ENCODE measurements at places on chromosomes 3 and 15.

GRCh38 chr3:188404701-188405100 is 250.7 kb downstream of the LPP start:
- no peak for DNase-seq
- H3K27ac ChIP-seq, result no peak overlapping the region
- H3K4me3 ChIP-seq, result no peak overlapping the region
- H3K27me3 ChIP-seq, result no peaks in the 10 kb centered on the region

GRCh38 chr3:197847866-197848401 is 56.9 kb downstream of the LRCH3 start:
- H3K27me3 ChIP-seq, result no peaks in the 10 kb centered on the region
- peak overlapping the region; percentile 98 for H3K27ac ChIP-seq
- H3K4me1 ChIP-seq, result peaks cover 12% of the 10 kb centered on the region

DNA sequence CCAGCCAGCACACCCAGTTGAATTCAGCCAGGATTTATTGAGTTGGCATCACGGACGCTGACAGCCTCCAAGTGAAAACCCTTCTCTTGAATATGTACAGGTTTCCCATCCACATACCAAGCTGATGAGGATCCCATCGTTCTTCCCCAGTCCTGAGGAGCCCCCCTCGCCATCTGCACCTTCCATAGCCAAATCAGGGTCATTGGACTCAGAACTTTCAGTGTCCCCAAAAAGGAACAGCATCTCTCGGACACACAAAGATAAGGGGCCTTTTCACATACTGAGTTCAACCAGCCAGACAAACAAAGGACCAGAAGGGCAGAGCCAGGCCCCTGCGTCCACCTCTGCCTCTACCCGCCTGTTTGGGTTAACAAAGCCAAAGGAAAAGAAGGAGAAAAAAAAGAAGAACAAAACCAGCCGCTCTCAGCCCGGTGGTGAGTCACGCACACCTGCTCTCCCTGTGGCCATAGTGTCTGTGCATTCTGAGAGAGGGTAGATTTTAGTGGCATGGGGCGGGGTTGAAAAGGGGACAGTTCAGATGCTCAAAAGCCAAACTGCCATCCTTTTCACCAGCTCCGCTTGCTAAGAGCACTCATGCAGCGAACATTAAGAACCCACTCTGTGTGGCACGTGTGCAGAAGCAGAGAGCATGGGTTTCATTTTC is 51.2 kb downstream of the KLHL25 start:
- H3K4me3 ChIP-seq, result no peak overlapping the region
- no peaks in the 10 kb centered on the region for H3K4me1 ChIP-seq
- no peaks in the 10 kb centered on the region for H3K27me3 ChIP-seq
- H3K36me3 ChIP-seq, result peaks cover 28% of the 10 kb centered on the region
- no peak overlapping the region for H3K27ac ChIP-seq

DNA sequence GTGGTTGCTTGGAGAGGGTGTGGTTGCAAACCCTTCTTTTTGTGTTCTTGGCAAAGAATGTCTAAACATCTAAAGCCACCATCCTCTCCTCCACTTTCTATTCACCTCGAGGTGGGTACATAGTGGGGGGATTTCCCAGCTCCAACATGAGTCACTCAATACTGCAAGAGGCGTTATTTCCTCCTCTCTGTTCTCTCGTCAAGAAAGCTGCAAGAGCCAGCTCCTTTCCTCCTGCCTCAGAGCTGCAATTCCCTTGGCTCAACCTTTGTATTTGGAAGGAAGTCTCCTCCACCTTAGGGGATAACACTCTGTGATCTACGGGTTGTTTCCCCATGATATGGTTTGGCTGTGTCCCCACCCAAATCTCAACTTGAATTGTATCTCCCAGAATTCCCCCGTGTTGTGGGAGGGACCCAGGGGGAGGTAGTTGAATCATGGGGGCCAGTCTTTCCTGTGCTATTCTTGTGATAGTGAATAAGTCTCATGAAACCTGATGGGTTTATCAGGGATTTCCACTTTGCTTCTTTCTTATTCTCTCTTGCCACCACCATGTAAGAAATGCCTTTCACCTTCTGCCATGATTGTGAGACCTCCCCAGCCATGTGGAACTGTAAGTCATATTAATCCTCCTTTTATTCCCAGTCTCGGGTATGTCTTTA is 138.4 kb downstream of the PLCL2 start:
- H3K4me3 ChIP-seq, result no peak overlapping the region
- no peaks in the 10 kb centered on the region for H3K27me3 ChIP-seq
- peak; percentile 6 for DNase-seq
- peak overlapping the region; percentile 94 for H3K27ac ChIP-seq
- H3K4me1 ChIP-seq, result peaks cover 18% of the 10 kb centered on the region

GRCh38 chr3:187738071-187738330 is 7.3 kb downstream of the BCL6 start:
- no peak for DNase-seq
- H3K27me3 ChIP-seq, result no peaks in the 10 kb centered on the region
- peaks cover 2% of the 10 kb centered on the region for H3K36me3 ChIP-seq
- peak overlapping the region; percentile 57 for H3K27ac ChIP-seq

DNA sequence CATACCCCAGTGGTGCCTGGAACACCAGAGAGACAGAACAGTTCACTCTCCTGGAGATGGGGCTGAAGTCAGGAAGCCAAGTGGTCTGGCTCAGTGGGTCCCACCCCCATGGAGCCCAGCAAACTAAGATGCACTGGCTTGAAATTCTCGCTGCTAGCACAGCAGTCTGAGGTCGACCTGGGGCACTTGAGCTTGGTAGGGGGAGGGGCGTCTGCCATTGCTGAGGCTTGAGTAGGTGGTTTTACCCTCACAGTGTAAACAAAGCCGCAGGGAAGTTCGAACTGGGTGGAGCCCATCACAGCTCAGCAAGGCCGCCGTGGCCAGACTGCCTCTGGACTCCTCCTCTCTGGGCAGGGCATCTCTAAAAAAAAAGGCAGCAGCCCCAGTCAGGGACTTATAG is 272.0 kb downstream of the KLF13 start:
- no peaks in the 10 kb centered on the region for H3K36me3 ChIP-seq
- H3K27me3 ChIP-seq, result peaks cover 6% of the 10 kb centered on the region
- no peak overlapping the region for H3K4me3 ChIP-seq
- H3K4me1 ChIP-seq, result no peaks in the 10 kb centered on the region

DNA sequence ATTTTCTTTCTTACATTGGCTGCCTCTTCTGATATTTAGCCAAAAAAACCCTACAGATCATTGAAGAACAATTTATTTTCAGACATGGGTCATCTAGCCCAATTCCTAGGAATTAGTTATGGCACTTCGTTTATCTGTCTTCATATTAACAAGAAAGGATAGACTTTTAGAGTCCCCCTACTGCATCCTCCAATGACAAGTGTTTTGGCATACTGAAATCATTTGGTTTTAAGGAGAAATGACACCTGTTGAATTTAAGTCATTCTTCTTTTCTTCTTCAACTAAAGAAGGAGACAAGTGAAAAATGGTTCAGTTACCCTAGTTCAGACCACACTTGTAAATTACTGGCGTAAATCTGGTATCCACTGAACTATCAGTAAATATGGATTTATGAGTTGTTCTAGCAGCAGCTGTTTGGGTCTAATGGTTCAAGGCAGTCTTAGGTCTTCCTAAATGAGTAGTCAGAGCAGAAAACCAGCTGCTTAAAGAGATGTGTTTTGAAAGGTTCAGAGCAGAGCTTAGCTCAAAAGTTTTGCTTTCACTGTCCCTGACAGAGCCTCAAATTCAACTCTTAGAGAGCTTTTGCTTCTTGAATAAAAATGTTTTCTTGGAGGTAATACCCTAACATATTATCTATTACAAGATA is 5.6 kb downstream of the VGLL3 start:
- no peaks in the 10 kb centered on the region for H3K4me1 ChIP-seq
- no peak overlapping the region for H3K4me3 ChIP-seq
- no peak overlapping the region for H3K27ac ChIP-seq
- peaks cover 5% of the 10 kb centered on the region for H3K27me3 ChIP-seq

- H3K36me3 ChIP-seq, result no peaks in the 10 kb centered on the region
- no peak overlapping the region for H3K27ac ChIP-seq
- H3K4me3 ChIP-seq, result no peak overlapping the region
Measured at GRCh38 chr3:184764191-184764590, 47.8 kb upstream of the VPS8 start.

DNA sequence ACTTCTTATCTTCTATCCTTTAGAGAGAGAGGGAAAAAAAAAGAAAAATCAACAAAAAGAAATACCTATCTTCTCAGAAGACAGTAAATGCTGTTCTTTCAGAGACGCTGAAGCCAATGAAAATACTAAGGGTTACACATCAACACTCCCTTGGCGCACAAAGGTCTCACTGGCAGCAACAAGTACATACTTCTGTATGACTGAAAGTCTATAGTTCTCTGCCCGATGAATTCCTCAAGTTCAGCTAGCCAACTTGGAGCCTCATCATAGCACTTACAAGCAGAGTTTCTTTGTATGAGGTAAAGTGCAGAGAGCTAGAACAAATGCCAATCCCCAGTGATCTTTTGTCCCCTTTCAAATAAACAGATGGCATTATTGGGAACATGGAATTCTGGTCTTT is 62.7 kb downstream of the CPNE4 start:
- no peak overlapping the region for H3K27ac ChIP-seq
- H3K4me3 ChIP-seq, result no peak overlapping the region
- no peaks in the 10 kb centered on the region for H3K36me3 ChIP-seq
- H3K4me1 ChIP-seq, result no peaks in the 10 kb centered on the region

- DNase-seq, result no peak
- no peaks in the 10 kb centered on the region for H3K27me3 ChIP-seq
- peaks cover 40% of the 10 kb centered on the region for H3K4me1 ChIP-seq
- H3K4me3 ChIP-seq, result no peak overlapping the region
Measured at GRCh38 chr3:23654571-23654970, 151.2 kb upstream of the UBE2E1 start.

- peaks cover 14% of the 10 kb centered on the region for H3K27me3 ChIP-seq
- H3K4me3 ChIP-seq, result no peak overlapping the region
- no peaks in the 10 kb centered on the region for H3K4me1 ChIP-seq
- DNase-seq, result no peak
- H3K27ac ChIP-seq, result no peak overlapping the region
Measured at GRCh38 chr15:38176155-38176554, 76.5 kb upstream of the SPRED1 start.

GRCh38 chr3:186965141-186965879 is 35.0 kb downstream of the ST6GAL1 start:
- H3K36me3 ChIP-seq, result peaks cover 22% of the 10 kb centered on the region
- DNase-seq, result no peak
- no peak overlapping the region for H3K4me3 ChIP-seq
- peaks cover 32% of the 10 kb centered on the region for H3K4me1 ChIP-seq
- no peaks in the 10 kb centered on the region for H3K27me3 ChIP-seq

- H3K4me3 ChIP-seq, result no peak overlapping the region
- H3K27ac ChIP-seq, result no peak overlapping the region
- no peaks in the 10 kb centered on the region for H3K4me1 ChIP-seq
Measured at GRCh38 chr3:189914799-189915198, 205.9 kb downstream of the P3H2 start.

DNA sequence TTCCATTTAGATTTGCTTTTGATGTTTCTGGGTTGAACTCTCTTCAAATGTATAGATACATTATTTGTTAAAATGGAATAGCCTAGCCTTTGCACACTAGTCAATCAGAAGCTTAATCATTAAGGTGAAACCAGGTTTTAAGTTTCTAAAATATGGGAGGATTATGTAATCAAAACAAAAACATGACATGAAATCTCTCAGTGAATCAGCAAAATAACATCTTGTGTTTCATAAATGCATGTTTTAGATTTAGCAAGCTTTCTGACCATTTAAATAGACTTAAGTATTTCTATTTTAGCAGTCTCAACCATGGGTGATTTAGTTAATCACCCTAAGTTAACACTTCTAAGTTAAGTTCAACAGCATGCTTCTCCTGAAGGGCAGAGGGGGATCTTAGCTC is 11.3 kb downstream of the GTF2E1 start:
- H3K4me1 ChIP-seq, result peaks cover 26% of the 10 kb centered on the region
- no peak overlapping the region for H3K4me3 ChIP-seq
- no peaks in the 10 kb centered on the region for H3K27me3 ChIP-seq
- H3K27ac ChIP-seq, result peak overlapping the region; percentile 9
- no peak for DNase-seq

- H3K4me1 ChIP-seq, result peaks cover 9% of the 10 kb centered on the region
- H3K27ac ChIP-seq, result peak overlapping the region; percentile 80
- no peak for DNase-seq
- no peaks in the 10 kb centered on the region for H3K36me3 ChIP-seq
- H3K4me3 ChIP-seq, result peak overlapping the region; percentile 59
- peaks cover 2% of the 10 kb centered on the region for H3K27me3 ChIP-seq
Measured at GRCh38 chr3:87949189-87949878, 109.5 kb downstream of the CGGBP1 start.

GRCh38 chr3:127536830-127537812 is 53.4 kb downstream of the TPRA1 start:
- no peaks in the 10 kb centered on the region for H3K36me3 ChIP-seq
- no peak overlapping the region for H3K4me3 ChIP-seq
- no peak overlapping the region for H3K27ac ChIP-seq
- no peak for DNase-seq
- peaks cover 25% of the 10 kb centered on the region for H3K27me3 ChIP-seq

DNA sequence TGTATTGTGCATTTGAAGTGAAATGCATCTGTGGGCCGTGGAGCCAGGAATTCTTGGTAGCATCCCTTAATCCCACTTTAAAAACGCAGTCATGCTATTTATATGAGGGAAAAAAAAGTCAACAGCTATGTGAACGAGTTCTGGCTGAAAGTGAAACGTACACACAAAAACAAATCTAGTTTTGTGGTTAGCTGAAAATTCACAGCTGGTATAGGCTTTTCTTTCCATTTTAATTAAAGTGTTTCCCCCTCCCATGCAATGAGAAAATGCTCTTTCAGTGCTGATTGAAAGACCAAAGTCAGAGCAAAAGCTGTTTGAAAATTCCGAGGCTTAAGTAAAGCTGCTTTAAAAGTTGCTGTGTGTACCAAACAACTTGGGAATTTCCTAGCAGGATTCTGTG is 297.4 kb downstream of the PLCL2 start:
- no peak for DNase-seq
- no peak overlapping the region for H3K4me3 ChIP-seq

- peak overlapping the region; percentile 39 for H3K4me3 ChIP-seq
- H3K4me1 ChIP-seq, result peaks cover 21% of the 10 kb centered on the region
- peaks cover 35% of the 10 kb centered on the region for H3K27me3 ChIP-seq
- H3K36me3 ChIP-seq, result no peaks in the 10 kb centered on the region
Measured at GRCh38 chr3:195801251-195802183, 10.2 kb downstream of the MUC4 start.

- H3K27ac ChIP-seq, result peak overlapping the region; percentile 100
- DNase-seq, result no peak
- H3K4me1 ChIP-seq, result peaks cover 21% of the 10 kb centered on the region
- H3K4me3 ChIP-seq, result peak overlapping the region; percentile 100
Measured at GRCh38 chr15:45586601-45587094, 531 bp upstream of the BLOC1S6 start.

DNA sequence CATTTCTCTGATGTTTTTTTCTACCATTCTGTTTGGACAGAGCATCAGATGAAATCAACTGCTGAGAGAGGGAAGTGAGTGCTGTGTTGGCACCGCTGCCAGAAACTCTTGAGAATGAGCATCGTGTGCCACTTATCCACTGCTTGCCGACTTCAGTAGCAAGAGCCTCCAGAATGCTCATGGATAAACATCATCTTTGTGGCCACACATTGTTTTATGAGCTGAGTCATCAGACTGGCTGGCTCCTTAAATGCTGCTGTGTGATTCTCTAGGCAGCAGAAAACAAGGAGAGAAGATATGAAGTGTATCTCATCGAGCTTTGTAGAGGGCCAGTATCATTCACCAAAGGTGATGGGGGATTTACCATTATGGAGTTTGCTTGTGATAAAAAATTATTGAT is 3.4 kb upstream of the DOCK3 start:
- H3K27ac ChIP-seq, result no peak overlapping the region
- no peaks in the 10 kb centered on the region for H3K36me3 ChIP-seq
- H3K27me3 ChIP-seq, result peaks cover 14% of the 10 kb centered on the region
- H3K4me3 ChIP-seq, result no peak overlapping the region
- no peak for DNase-seq

Data from memory B cell (primary cell).